ENCODE measurements at places on chromosomes 12 and 14.
A peak's percentile ranks its signal among the peaks of the same experiment; 100 is the strongest.

DNA sequence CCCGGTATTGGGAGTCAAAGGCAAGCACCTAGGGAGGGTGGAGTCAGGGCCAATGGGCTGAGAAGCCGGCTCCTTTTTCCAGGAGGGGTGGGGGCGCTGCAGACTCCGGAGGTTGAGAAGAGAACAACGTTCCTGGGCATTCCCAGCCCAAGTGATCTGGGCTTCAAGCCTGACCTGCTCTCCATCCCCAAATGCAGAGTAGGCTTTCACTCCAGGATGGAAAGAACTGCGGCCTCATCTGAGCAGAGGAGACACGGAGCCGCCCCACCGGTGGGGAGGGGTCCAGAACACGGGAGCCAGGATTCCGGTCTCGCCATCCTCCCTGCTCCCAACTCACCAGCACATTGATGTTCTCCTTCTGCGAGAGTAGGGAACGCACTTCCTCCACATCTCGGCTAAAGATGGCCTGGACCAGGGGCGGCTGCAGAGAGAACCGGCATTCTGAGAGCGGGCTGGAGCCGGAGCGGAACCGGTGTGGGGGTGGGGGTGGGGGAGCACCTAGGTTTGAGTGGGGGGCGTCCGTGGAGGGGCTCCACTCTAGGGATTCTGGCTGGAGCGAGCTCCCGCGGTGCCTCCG lies 605 bp downstream of the ANKRD52 start:
- DNase-seq: no peak

DNA sequence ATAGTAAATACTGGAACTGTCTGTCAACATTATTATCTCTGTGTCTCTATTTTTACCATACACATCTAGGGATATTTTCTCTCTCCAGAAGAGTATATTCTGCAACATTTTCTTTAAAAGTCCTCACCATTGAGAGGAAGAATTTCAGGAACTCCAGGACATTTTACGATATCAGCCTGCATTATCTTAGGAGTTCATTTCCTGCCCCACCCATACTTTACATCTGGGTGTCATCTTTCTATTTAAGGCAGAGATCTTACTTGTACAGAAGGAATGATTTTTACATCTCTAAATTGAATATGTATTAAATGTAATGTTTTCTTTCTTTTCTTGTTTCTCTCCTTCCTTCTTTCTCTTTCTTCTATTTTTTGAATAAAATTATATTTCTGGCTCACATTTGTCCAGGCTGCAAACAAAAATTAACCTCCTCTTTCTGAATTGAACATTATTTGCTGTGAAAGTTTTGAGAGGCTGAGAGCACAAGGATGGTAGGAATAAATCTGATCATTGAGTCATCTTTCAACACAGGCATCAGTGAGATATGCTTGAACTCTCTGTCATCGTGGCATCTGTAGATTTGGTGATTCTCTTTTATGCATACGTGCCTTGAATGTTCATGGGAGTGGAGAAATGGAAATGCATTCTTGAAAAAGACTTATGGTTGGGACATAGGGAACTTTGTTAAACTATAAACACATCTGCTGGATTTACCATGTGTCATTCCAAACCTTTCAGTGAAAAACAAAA lies 753.6 kb downstream of the SLC16A7 start:
- no peak for DNase-seq

DNA sequence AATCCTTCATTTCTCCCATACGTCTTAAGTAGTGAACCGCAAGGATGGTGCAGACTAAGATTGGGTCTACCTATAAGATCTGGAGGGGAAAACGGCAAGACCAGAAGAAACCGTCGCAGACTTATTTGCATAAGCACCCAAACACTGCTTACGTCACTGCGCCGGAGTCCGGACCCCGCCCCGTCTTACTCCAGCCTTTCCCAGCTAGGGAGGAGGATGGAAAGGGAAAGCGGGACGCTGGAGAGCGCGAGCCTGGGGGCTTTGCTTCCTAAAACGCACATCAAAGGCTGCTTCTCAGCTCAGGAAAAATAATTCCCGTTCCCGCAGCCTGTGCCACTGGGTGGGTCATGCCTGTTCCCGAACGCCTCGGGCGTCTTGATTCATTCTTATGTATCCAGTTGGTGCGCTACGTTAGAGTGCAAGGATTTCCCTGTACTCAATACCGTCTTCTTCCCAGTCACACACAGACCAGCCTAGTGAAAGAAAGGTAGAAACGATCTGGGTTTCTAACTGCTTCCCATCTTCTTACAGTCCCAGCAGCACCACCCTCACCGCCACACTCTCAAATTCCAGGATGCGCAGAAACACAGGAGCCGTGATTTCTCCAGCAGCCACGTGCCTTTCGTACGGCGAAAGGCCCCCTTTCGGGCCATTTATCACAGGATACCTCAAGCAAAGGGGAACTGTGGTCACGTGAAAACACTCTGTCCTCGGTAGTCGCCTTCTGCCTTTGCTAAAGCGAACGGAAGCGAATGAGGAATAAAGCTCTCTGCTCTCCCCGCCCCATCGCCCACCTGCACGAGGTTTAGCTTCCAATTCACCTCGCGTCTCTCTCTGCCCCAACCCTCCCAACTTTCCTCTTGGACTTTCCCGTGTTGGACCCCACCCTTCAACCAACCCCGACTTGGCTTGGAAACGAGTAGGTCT lies 1.1 kb downstream of the SLC6A15 start:
- peak; percentile 46 for DNase-seq

- DNase-seq: no peak
Measured at GRCh38 chr12:111964935-111965334, 48.0 kb downstream of the TMEM116 start.
